Stimulated activated CD8-positive, alpha-beta memory T cell treated with anti-CD3 and anti-CD28 coated beads, Interleukin-15, amount 100 ng/mL, for 1 hour (primary cell): ENCODE measurements at places on chromosomes 4 and X.

- no peak for DNase-seq
Observed at GRCh38 chr4:165906272-165906671, 33.2 kb downstream of the TLL1 start.

DNA sequence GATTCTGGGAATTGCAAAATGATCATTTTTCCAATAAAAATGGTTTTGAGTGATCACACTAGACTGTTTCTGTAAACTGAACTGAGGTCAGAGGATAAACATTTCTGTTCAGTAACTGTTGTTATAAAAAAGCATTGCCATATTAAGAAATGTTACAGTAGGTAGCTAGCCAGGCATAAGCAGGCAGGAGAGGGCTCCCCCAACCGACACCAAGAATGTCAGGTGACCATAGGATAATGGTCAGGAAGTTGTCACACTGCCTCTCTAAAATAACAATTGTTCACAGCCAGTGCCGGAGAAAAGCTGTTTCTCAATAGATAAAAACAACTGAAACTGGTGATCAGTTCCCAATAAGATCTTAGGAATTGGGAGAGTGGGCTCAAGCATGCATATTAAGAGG is 306.2 kb upstream of the SLIT2 start:
- no peak for DNase-seq

GRCh38 chrX:1727531-1728027 is 112.7 kb downstream of the ASMT start:
- no peak for DNase-seq

DNA sequence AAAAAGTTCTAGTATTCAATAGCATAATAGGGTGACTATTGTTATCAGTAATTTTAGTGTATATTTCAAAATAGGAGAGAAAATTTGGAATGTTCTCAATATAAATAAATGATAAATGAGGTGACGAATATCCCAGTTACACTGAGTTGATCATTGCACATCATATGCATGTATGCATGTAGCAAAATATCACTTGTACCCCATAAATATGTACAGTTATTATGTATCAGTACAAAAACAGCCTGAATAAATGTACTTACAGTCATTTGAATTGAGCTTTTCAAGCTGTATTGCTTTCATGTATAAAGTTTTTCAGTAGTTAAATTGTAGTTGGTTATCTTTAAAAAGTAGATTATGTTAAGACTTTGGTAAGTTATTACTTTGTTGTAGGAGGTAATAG is 12.6 kb downstream of the CISD2 start:
- DNase-seq = no peak

DNA sequence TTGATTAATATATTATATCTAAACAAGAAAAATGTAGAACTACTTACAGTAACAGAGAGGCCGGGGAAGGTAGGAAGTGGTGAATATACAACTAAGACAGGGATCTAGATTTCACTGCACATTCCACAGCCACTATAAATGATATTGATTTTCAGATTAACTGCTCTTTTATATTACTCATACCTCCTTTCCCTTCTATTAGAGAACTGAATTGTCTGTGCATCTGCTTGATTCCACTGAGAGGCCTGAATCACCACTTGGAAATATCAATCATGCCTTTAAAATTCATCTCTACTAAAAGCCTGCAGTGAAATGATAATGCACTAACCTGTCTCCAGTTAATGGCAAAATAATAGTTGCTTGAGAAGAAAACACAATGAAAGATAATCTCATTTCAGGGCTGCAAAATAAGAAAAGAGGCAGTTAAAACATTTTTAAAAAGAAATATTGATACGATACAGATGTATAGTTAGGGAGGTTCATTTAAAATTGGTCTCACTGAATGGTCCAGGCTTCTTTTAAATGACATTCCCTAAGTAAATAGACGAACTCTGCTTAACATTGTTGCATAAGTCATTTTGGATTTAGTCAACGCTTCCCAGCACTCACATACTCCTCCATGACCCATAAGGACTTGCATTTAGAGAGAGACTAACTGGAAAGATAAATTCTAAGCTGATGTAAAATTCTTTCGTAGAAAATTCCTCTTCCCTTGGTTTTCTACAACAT is 3.8 kb downstream of the ANTXR2 start:
- no peak for DNase-seq

DNA sequence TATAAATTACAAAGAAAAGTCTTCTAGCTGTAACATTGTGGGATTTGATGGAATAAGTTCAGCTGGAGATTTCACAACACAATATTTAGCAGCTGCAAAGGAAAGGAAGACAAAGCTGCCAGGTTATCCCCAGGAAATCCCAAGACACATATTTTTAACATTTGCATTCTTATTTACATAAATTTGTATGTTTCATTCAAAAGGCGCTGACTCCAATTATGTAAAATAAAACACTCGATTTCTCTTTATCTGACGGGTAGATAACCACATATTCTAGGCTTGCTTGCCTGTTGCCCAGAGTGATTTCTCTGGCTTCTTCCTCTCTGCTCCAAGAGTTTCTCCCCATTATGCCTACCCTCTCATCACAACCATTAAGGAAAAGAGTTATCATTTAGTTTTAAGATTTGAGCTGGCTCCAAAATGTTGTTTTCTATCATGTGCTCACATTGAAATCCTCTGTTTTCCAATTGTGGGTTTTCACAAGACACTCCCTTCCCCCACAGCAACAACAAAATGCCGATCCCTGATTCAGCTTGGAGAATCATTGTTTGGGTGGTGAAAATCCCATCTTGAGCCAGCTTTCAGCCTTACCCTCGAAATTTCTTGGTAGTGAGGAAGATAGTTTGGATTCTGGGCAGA is 128.2 kb upstream of the RASGEF1B start:
- no peak for DNase-seq

DNA sequence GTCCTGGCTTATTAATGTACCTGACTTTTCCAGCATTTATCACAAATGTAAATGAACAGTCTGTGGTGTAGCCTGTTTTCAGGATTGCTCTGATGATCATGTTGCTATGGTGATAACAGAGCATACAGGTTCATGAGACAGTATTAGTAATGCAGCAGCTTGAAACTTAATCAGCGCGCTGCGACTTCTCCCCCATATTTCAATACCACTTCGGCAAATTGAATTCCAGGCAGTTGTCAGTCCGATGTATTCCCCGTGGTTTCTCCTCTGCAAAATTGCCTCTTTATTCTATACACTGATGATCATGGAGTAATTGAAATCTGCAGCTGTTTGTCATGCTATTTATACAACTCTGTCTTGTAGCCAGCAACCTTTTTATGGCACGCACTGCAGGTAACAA is 239.3 kb downstream of the C4orf33 start:
- DNase-seq = no peak

DNA sequence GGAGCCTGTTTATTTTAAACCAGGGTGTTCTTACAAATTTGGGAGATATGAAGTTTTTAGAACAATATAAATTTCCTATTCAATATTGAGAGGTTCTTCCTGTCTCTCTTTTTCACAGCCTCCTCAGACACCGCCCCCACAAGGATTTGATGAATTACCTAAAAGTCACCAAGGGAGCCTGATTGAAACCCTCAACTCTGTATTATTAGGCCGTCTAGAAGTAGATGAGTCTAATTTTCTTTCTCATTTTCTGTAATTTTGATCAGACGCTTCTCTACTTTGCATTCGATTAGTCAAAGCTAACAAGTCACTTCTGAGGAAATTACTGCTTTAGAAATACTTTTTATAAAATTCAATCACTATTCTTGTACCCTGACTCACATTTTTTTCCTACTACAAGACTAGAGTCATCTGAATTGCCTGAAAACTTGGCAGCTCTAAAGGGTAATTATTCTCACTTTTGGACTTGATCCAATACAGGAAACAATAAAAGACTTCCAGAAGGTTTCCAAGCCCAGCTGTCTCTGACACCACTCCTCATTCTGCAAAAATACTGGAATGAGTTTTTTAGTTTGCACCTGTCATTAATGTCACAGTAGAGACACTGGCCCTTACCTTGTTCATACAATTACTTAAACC is 111.2 kb downstream of the ELOVL6 start:
- DNase-seq = no peak

DNA sequence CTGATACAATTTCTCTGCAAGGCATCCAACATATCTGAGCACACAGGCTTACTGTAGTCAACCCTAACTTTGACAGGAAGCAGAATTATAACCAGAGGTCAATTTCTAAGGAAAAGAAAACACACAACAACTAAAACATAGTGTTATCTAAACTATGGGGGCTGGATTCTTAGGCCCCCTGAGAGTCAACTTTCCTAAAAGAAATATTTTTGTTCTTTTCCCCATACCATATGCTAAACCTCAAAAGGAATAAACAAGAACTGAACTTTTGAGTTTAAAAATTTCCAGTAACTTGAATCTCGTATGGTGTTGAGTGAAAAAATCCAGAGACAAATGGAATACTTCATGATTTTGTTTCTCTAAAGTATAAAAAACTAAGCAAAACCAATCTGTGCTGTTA is 42.9 kb downstream of the ATXN3L start:
- no peak for DNase-seq

DNA sequence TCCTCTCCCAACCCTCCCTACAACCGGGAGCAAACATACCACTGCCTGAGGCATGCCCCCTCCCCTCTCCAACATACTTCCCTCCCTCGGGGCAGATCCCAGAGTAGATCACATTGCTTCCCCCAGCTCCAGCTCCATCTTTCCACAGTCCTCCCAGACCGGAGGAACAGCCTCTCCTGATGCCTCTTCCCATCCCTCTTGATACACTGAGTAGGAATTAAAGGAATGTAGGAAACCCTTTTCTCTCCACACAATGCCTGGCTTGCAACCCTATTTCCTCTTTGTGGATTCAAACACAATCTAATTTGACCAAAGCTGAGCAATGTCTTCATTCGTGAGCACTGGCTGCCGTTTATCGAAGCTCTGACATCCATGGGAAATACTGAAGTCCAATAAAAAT is 339.8 kb downstream of the BCOR start:
- no peak for DNase-seq

DNA sequence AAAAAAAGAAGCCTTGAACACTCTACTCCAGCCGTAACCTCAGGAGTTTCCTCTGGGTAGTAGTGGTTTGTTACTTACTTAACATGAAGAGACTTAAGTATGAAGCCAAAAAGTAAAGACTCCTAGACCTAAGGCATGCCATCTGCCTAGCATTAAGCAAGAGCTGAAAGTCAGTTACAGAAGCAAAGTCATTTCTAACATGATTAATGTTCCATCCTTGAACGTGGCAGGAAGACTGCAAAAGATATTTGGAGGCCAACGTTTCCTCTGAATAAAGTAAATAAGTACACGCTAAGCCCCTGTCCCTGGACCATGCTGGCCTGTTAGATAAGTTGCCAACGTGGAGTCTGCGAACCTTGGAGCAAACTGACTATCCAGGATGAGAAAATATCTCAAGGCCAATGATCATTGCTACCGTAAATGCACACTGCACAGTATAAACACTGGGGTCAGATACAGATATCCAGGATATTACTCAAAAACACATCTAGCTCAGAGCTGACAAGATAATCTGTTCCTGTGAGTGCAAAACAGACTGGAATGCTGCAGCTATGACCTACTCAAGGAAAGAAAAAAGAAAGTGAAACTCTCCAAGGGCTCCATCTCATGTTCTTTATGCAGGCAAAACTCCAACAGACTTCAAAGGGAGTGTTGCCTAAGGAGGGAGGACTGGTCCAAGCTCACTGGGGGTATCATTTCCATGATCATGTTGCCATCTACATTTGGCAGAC is 255.8 kb downstream of the COL25A1 start:
- DNase-seq = no peak

DNA sequence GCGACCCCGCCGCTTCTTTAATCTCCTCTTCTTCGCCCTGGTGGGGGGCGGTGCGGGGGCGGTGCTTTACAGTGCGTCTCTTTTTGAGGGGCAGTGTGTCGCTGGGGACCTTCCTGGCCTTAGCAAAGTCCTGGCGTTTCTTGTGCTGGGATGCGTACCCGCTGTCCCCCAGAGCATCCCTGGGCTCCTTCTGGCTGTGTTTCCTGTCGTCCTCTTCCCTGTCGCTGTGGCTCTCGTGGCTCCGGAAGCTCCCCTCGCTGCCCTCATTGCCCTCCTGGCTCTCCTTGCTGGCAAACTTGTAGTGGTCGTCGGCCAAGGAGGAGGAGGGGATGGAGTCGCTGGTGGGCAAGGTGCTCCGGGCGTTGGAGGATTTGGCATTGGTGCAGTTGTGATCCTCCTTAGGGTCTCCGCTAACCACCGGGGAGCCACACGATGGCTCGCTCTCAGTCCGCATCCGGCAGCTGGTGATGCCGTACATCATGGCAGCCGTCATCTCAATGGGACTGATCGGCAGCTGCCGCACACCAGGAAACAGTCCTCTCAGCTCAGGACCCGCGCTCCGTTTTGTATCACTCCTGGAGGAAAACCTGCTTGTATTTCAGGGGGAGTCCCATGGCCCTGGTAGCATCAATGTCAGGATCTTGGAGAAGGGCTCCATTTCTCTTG is 30.4 kb upstream of the TMSB15A start:
- no peak for DNase-seq

- no peak for DNase-seq
Observed at GRCh38 chr4:112279025-112279881, 6.5 kb downstream of the TIFA start.

- no peak for DNase-seq
Observed at GRCh38 chrX:68942104-68942503, 113.3 kb downstream of the EFNB1 start.

DNA sequence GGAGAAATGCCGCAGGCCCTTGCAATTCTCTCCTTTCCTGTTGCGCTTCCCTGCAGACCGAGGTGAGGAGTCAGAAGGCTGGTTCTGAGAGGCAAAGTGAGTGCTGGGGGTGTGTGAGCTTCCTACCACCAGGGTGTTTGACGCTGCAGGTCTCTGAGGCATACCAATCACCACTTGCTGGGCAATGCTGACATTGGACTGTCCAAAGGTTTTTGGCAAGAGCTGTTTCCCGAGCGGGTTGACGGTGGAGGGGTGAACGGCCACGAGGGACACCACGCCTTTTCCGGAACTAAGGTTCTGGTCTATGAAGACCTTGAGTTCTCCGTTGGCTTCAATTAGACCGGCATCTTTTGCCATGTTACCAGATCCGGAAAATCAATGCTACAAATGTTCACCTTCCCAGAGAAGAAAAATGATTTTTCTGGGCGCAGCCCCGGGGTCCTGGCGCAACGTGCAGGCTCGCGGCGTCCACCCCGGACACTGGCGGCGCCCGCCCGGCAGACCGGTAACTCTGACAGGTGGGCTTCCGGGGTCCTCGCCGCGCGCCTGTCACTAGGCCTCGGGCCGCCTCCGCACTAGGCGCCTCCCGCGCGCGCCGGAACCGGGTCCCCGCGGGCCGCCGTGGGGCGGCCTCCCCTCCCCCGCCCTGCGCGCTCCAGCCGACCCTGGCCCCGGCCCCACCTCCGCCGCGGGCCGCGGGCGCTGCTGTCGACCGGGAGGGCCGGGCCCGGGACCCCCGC is 44.9 kb upstream of the FAM47C start:
- no peak for DNase-seq

GRCh38 chr4:153564630-153565525 is 98.7 kb downstream of the TMEM131L start:
- no peak for DNase-seq

DNA sequence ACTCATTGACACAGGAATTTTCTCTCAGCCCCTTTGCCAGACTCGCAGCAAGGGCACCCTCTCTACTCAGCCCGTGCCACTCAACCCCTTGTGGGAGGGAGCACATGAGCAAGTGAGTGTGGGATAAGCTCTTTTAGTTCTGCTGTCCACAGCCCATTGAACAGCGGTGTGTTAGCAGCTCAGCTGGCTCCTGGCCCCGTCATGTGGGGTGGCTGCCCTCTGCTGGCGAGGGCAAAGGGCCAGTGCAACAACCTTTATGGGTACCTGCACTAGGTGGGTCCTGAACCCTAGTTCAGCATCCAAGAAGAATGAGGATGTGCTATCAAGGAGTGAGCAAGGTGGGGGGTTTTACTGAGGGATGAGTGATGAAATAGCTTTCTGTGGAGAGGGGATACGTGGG is 85.0 kb upstream of the ZNF81 start:
- no peak for DNase-seq
